NCI-H510A (cell line): ENCODE measurements at places on chromosomes 6 and 20.

DNA sequence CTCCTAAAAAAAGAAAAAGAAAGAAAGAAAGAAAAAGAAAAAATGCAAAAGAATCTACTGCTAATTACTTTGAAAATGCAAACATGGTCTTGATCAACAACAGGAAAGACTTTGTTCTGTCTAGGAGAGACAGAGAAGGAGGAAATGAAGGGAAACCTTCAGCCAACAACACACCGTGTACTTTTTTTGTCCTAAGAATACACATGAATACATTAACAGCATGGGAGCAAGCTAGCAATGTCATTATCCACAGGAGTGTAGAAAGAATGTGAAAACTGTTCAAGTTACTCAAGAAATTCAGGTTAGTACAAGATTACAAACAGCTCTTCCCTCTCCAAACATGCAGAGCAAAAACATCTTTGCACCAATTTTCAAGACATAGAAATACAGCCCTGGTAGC is 326.3 kb downstream of the UBE3D start:
- DNase-seq = no peak

GRCh38 chr6:134546962-134547645 is 229.2 kb upstream of the SGK1 start:
- DNase-seq = no peak

GRCh38 chr20:59730722-59731121 is 126.4 kb downstream of the PHACTR3 start:
- DNase-seq = no peak

- no peak for DNase-seq
These were observed 31.4 kb downstream of the NFATC2 start for GRCh38 chr20:51510936-51511605.

GRCh38 chr6:1082285-1082935 is 229.5 kb upstream of the FOXQ1 start:
- DNase-seq = no peak

DNA sequence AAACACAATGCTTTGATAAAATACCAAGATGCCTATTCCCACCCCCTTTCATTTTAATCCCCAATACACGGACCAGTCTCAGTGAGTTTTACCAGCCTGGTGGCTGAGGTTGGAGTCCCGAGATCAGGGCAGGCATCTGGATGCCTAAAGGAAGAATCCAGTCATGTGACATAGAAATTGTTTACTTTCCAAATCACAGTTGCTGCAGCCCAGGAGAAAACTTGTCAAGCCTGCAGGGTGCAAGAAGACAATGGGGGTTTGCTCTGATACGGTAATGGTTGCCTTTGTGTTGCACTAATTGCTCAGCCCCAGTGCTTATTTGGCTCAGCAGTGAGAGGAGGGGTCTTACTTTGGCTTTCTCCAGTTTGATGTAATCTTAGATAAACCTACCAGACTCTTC is 308.5 kb upstream of the POU3F2 start:
- no peak for DNase-seq

DNA sequence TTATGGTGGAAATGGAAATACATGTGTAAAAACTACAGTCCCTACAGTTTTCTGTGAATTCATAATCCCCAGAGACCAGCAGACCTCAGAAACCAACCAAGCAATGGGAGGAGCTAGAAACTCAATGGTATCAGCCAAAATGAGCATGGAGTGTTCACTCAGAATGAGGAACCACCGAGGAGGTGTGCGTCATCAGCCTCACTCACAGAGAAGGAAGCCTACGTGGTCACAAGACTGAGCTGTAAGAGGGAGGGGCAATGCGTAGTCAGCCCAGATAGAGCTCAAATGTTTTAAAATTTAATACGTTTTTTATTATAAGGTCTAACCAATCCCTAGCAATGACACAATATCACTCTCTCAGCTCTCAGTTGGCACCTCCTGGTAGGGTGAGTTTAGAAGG is 17.4 kb downstream of the MYLK4 start:
- DNase-seq = no peak

DNA sequence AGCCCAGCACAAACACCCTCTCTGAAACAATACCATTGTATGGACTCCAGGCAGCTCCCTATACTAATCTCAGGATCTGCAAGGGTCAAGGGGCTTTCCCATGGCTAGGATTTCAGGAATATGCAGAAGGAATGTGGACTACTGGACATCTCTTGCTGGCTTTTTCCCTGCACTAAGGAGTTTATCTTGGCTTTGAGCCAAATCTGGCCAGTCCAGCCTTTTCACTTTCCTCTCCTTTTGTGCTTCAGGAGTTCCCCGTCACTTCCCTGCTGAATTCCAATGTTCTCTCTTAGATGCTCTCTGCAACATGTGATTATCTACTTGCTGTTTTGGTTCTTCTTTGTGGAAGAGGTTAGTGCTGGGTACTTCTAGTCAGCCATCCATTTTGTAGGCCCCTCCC is 568.2 kb downstream of the HDGFL1 start:
- no peak for DNase-seq

GRCh38 chr6:127205036-127205435 is 61.6 kb upstream of the RNF146 start:
- no peak for DNase-seq

GRCh38 chr20:35610833-35611427 is 4.7 kb upstream of the SPAG4 start:
- DNase-seq = no peak

GRCh38 chr6:53735896-53736295 is 58.9 kb upstream of the LRRC1 start:
- DNase-seq = no peak

DNA sequence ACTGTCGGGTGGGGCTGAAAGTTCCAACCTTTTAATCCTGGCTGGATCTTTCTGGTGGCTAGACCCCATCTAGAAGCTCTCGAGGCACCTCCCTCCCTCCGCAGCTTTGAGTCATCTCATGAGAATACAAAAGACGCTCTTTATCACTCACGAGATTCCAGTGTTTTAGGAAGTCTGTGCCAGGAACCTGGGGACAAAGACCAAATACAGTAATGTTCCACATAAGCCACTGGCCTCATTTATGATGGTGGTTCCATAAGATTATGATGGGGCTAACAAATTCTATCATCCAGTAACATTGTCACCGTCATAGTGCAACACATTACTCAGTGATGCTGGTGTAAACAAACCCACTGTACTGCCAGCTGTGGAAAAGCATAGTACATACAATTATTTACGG is 48.7 kb downstream of the NCOA7 start:
- DNase-seq = no peak
